MG63 (cell line): ENCODE measurements at places on chromosomes 12 and 14. TPM values are rescaled to one million over a fixed set of nuclear protein-coding genes. Genes with fewer than 3 reads are reported as not detected.

- no peak for DNase-seq
Observed at GRCh38 chr14:98462908-98463307, 809.1 kb downstream of the BCL11B start.

DNA sequence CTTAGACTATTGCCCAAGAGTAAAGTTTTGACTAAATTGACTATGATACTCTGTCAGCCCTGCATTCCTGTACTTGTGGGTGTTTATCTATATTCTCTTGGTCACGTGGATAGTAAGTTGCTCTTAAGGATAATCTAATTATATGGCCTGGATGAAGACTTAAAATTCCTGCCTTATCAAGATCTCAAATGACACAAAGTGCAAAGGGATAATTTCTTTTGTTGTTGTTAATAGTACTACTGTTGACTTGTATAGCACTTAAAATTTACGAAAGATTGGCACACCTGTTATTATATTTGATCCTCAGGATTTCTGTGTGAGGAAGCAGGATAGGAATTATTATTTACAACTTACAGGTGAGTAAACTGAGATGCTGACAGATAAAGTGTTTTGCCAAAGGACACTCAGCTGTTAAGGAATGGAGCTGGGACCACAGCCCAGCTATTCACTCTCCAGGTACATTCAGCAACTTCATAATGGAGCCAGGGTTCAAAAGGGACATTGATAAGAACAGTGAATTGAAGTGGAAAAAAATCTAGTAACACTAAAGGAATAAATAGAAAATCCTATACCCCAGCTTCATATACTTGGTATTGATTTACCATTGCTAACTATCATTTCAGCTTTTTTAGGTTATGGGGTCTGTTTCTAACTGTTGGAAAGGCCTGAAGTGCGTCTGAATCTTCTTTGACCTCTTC, 53.4 kb upstream of the EVL start:
- no peak for DNase-seq

DNA sequence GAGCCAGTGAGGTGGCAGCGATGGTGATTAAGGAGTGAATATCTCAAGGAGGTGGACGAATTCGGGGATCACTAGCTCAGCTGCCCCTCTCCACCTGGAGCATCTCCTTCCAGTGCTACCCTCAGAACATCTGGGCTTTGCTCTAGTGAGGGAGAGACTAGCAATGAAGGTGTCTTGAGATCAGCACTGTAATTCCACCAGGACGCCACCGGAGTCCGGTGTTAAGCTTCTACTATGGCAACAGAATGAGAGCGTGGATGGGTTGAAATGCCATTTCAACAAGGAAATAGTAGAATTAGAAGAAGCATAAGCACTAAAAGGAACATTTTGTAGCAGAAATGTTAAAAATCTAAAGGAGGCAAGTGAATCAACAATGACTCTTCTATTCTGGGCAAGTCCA, 61.1 kb downstream of the NTF3 start:
- DNase-seq = no peak

DNA sequence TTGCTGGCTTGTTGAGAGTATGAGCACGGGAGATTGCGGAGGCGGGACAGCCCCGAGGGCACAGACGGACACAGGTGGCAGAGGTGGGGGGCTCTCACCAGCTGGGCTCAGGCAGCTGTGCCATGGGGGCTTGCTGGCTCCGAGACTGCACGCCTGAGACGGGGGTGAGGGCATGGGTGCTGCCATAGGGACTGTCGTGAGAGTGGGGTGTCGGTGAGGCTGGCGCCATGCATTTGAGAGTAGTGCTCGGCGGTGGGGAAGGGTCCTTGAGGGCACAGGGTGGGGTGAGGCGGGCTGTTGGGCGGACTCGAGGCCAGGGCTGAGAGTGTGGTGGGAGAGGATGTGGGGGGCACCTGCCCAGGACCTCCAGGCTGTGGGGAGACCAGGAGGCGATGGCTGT, 40.7 kb upstream of the TEX22 start:
- DNase-seq = no peak

DNA sequence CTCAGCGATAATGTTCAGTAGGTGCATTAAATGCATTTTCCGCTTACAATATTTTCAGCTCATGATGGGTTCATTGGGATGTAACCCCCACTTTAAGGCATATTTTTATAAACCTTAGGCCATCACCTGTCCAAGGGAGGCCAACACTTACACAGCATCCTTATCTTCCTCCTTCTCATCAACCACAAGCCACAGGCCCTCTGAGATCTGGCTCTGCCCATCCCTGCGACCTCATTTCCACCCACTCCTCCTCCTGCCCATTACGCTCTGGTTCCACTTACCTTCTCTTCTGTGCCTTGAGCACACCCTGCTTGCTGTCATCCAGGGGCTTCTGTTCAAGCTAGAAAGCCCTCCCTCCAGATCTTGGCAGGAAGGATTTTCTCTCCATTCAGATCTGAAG, 93.2 kb downstream of the EGLN3 start:
- DNase-seq = no peak

- DNase-seq = no peak
Observed at GRCh38 chr14:104603711-104604401, 716 bp downstream of the TMEM179 start.

GRCh38 chr12:123671876-123672275, 963 bp downstream of the TCTN2 start:
- no peak for DNase-seq

DNA sequence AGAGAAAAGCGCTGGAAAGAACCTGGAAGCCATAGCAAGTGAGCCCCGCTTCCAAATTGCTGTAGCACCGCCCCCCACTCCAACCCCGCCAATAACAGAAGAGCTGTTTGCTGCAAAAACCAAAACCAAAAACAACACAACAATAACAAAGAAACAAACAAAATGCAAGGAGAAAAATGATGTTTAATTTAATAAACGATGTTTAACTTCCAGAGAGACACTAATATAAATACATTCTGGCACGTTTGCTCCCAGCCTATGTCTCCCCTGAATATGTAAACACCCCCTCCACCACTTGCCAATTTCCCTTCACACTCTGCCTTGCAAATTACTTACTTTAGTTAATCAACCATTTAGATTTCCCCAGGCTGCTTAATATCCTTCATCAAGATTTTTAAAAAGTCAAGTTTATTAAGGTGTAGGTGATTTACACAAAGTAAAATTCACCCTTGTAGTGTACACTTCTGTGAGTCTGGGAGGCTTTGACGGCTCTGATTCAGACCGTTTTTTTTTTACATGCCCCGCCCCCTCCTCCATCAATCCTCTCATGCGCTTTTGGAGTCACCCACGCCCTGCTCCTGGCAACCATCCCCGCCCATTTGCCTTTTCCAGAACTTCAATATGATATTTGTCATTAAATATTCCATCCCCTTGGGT, 482 bp upstream of the IFI27L2 start:
- DNase-seq = peak; percentile 34

DNA sequence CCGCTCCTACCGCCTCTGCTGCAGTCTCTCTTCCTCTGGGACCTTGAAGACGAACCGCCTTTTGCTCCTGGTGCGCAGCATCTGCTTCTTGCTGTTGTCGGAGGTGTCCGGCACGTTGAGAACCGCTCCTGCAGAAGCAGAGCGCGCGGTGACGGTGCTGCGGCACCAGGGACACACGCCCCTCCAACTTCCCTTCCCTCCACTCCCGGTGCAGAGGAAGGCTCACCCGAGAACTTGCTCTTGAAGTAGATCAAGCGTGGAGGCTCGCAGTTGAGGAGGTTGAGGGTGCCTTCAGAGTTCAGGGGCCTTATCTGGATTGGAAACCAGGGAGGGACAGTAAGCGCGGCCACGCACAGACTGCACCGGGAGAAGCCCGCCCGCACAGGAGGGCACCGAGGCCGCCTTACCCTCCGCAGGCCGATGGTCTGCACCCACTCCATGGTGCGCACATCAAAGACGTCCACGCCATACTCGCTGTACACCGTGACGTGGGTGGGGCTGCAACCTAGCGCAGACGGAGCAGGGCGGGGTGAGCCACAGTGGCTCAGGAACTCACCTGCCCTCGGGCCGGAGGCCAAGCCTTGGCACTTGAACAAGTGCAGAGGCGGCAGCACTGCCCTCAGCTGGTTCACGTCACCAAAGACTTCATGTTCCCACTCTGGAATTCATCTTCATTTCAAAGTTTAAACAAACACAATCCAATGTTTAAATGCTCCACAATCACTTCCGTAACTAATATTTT, 17.5 kb downstream of the AMN start:
- no peak for DNase-seq

DNA sequence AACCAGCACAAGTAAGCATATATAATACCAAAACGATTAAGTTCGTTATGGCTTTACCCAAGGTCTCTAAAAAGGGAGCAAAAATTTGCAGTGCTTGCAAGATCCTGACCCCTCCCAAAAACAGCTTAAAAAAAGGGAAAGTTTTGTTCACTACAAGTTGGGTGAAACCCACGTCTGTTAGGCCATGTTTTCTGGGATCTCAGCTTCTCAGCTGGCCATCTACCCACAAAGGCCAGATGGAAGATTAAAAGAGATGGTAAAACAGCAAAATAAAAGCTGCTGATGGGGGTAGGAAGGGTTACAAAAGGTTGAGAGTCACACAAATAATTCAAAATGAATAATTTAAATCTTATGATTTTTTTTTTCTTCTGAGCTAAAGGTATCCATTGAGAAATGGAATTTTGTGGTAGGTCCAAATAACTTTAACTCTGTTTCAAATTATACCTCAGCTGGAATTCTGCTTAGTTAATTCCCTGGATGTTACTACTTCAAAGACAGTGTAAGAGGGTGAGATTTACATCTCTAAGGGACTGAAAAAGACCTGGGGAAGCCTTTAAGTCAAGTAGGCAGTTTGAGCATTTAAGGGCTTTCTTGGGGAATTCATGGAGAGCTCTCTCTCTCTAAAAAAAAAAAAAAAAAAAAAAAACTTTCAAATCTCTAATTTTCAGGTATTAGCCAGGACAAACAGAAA, 185.6 kb upstream of the NAV3 start:
- no peak for DNase-seq

- no peak for DNase-seq
Observed at GRCh38 chr14:100065111-100065871, at the start of gene EVL. Gene EVL (plus strand): TSS chr14:100065422. CDS start chr14:100065501, 79 bp downstream.

DNA sequence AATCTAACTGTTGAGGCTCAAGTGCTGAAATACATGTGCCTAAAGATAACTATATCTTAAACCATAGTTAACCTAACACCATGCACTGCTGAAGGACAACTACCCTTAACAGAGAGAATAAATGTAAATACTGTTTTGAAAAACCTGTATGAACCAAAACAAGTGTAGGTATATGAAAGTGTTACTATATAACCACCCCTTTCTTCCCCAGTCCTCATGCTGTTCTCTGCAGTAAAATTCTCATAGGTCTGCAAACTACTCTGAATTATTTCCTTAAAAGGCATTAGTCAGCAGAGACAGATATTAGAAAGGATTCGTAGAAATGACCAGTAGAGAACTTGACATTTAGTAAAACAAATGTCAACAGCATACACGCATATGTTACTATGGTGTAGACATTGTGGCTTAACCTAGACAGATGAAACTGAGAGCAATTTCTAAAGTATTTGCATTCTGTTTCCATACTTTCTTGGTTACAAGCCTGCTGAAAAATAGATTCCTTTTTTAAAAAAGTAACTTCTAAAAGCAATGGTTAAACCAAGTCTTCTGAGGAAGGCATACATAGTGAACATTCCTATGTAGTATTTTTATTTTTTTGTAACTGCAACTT, 13.9 kb downstream of the CSRP2 start:
- no peak for DNase-seq

- DNase-seq = no peak
Observed at GRCh38 chr12:79056775-79057174, 192.2 kb downstream of the SYT1 start.

DNA sequence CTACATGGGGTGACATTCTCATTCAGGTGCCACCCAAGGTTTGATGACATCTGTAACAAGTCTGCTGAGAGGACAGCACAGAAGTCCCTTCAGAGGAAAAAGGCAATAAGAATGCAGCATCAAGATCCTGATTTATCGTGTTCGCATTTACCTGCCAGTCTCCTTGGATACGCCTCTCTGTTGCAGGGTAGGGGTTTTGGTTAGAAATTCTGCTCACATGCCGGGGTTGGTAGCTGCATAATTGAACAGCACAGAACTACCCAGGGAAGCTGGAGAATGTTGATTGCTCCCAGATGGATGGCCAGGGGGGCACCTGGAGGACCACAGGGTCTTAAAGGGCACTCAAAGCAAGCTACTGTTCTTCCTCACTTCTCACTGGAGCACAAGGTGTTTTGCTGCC, 31.1 kb upstream of the CHST11 start:
- no peak for DNase-seq

- no peak for DNase-seq
Observed at GRCh38 chr12:130444061-130444460, 106.4 kb downstream of the PIWIL1 start.

GRCh38 chr12:68805592-68806120, 2.3 kb upstream of the MDM2 start:
- no peak for DNase-seq

DNA sequence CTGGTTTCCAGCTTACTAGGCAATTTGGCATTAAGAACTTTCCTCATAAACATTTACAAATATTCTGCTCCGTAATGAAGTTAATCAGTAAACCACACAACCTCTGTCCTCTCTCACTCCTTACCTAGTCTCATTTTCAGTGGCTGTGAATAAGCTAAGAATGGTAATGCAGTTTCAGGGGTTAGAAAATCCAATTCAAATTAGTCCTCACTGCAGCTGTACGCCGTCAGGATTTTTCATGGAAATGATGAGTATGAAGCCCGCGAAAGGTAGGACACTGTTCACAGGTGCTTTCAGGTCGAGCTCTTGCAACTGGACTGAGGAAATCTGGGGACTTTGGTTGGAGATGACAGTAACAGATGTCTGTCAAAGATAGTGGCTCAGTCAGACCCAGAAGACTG, 29.6 kb downstream of the NR1H4 start:
- no peak for DNase-seq

DNA sequence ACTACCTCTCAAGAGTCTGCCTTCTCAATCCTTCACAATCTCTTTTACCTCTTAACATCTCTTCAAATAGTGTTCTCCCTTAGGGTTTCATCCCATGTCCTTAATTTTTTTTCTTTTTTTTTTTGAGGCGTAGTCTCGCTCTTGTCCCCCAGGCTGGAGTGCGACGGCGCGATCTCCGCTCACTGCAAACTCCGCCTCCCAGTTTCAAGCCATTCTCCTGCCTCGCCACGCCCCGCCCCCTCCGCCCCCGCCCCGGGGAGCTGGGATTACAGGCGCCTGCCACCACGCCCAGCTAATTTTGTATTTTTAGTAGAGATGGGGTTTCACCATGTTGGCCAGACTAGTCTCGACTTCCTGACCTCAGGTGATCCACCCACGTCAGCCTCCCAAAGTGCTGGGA, 7.0 kb upstream of the BCAT1 start:
- no peak for DNase-seq

Gene MAP3K9
- total RNA-seq = 0.17 and 0.76 TPM in 2 replicates

Gene RASSF9
- total RNA-seq = 0.25 and 1.2 TPM in 2 replicates

Gene CLMN
- total RNA-seq = 0.35 and 1.2 TPM in 2 replicates

Gene CMA1
- total RNA-seq = not detected in 2 replicates

Gene FAM90A1
- 0.07 and 0.43 TPM in 2 replicates for total RNA-seq

Gene SPIC
- total RNA-seq = not detected in 2 replicates

Gene OR4N5
- not detected in 2 replicates for total RNA-seq

Gene E2F7
- 2.4 and 2.5 TPM in 2 replicates for total RNA-seq

Gene TOMM20L
- not detected in 2 replicates for total RNA-seq

Gene FITM1
- 0.79 TPM in 1 of 2 replicates, not detected in the other for total RNA-seq

Gene PCED1B
- total RNA-seq = not detected in 2 replicates
